ENCODE measurements at places on chromosomes 5 and 9.

- DNase-seq = no peak
These were observed 38.9 kb downstream of the JADE2 start for GRCh38 chr5:134564396-134564795.

DNA sequence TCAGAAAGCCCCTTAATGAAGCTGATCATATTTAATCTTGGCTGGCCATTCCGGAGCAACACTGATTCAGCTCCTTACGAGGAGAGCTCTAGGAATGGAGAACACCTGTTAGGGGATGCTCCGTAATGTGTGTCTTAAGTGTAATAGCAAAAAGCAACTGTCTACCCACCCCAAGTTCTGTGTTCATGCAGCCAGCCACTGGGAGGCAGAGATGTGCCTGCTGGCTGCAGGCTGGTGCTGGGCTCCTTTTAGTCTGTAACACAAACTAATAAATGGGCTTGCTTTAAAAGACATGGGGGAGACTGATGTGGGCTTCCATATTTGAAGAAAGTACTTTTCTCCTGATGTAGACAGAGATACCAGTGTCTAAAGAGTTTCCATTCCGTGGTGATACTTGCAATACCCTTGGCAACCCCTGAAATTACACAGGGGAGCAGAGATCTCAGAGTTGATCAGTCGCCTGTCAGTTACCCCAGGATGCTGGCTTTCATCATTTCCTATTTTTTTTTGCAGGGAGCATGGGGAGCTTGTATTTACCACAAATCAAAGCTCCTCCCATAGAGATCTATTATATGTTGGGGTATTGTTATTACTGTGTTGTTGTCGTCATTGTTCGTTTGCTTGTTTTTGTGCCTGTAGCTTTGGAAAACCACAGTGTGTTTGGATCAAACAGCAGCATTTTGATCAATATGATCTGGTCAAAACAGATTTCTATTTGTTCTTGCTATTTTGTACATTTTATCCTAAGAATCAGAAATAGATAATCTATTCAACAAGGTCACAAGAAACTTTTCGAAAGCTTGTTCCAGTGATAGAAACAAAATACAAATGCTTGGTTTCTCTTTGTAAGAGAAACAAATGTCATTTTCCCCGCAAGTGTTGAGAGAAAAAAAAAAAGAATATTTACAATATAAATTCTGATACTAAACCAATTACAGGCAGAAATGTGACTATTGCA lies 65.8 kb downstream of the MTX3 start:
- no peak for DNase-seq

DNA sequence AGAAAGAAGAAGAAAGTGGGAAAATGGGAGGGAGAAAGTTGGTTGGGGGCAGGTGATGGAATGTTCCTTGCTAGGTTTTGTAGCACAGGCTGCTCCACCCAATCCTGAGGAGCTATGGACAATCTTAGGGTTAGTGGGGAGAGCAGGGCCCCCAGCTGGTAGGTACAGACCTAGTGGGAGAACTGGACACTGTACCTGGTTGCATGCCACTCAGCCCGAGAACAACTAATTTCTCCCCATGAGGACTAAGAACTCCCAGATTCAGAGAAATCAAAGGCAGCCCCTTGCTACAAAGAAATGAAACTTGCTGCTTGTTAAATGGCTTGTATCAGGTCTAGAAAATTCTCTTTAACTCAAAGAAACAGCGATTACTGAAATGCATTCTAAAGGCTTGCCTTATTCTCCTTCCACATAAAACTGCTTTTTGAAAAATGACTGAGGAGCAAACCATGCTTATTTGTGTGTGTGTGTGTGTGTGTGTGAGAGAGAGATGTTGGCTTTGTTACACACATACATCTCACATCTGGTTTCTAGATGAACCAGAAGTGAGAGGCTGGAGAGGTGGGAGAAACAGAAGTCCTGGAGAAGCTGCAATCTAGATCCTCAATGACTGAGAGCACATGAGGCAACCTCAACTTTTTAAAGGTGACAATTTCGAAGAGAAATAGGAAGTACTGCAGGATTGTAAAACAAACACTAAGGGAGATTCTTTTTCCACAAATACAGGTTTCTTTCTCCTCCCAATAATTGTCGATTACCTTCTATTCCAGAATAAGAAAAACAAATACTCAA lies 28.9 kb downstream of the FYB1 start:
- DNase-seq = no peak

DNA sequence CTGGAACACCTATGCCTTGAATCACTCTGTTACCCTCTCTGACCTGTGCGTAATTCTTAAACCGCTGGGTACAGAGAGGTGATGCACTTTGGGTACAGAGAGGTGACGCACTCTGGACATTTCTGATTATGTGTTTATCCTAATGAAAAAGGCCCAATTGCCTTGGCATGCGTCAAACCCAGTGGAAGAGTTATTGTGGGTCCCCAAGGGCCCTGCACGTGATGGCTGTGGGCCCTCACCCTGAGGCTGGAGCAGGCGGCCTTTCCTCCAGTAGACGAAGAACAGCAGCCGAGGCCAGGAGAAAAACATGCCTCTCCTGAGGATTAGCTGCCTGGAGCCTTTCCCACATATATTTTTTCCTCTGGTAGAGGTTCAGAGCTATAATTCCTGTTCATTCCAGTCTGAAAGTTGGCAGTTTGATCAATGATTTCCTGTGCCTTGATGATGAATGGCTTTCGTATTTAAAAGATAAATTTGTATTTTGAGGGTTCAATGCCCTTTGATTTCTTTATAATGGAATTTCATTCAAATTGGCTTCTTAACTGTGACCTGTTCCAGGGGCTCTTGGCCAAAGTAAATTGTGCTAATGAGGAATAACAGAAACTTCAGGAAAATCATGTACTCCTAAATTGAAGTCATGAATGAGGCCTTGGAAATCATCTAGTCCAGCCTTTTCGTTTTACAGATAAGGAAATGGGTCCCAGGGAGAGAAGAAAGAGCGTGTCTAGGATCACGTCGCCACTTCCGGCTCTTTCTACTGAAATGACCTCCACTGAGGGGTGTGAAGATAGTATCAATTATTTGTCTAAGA lies 22.8 kb downstream of the ACER2 start:
- DNase-seq = no peak

- DNase-seq = no peak
These were observed 19.3 kb upstream of the HSPA9 start for GRCh38 chr5:138594305-138595058.

DNA sequence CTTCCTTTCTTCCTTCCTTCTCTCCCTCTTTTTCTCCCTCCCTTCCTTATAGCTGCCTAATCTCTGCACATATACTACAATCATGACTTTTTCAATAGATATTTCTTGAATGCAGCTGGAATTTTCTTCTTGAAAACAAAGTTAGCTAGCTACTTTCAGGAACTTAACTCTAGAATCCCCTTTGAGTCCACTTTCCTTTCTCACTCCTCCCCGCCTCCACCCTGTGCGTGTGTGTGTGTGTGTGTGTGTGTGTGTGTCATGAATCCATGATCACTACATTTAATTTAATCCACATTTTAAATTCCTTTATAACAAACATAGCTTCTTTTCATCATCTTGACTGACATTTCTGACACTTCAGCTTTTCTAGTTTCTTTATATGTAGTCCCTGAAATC lies 167.5 kb upstream of the KLF9 start:
- DNase-seq = no peak

- no peak for DNase-seq
These were observed 148.5 kb downstream of the KIAA0825 start for GRCh38 chr5:94469894-94470329.

- no peak for DNase-seq
These were observed 605.0 kb downstream of the RAB3C start for GRCh38 chr5:59187857-59188256.

DNA sequence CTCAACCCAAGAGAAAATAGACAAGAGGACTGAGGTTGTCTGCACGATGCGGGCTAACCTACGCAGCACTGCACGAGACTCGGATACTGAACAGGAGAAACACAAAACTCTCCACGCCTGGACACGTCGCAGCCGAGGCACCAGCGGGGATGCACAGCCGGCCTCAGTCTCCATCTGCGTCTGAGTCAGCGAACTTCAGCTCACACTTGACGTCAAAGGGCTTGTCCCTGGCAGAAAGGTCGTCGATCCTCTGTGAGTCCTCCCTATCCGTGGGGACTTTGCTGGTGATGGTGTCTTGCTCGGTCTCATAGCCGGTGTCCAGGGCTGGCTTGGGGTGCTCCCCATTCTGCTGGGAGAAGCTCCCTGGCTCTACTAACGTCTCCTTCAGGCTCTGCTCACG lies 60.2 kb downstream of the SECISBP2 start:
- DNase-seq = no peak

DNA sequence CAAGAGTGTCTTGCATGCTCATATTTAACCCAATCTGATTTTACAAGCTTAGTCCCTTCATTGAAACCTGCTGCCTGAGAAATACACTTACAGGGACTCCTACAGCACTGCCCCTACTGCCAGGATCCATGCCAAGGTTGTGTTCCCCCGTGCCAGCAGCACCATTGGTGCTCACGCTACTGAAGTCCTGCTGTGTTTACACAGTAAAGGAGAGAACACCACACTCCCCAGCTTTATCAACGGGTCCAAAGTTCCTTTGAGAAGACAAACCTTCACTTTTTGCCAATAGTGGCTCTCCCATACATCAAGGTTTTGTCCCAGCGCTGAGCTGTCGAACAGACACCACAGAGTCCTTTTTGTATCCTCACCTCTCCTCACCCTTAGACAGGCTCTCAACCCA lies 155.1 kb upstream of the WWC1 start:
- DNase-seq = no peak

DNA sequence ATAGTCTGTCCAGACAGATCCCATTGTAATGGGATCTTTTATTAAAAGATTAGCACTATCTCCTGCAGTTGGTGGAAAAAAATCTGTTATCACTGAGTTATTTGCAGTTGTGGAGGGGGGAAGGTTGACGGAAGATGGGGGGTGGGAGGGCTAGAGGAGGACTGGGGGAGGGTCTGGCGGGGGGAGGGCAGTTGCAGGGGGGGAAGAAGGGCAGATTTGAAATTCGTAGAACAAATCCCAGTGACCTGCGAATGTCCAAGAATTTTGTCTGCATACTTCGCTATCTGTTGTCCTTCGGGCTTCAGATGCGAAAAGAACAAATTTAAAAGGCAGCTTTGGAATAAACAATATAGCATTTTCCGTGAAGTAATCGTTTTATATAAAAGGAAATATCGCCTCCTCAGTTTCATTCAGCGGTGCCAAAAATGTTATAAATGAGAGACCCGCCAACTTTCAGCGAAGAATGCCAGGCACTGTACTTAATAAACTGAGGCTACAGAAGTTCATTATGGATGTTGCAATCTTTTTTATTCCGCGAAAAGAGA lies 1.3 kb upstream of the FST start:
- DNase-seq = no peak

- DNase-seq = no peak
These were observed 127.1 kb downstream of the ANKRD18B start for GRCh38 chr9:33651125-33651524.

- DNase-seq = no peak
These were observed 49.7 kb downstream of the NTNG2 start for GRCh38 chr9:132211570-132211969.

DNA sequence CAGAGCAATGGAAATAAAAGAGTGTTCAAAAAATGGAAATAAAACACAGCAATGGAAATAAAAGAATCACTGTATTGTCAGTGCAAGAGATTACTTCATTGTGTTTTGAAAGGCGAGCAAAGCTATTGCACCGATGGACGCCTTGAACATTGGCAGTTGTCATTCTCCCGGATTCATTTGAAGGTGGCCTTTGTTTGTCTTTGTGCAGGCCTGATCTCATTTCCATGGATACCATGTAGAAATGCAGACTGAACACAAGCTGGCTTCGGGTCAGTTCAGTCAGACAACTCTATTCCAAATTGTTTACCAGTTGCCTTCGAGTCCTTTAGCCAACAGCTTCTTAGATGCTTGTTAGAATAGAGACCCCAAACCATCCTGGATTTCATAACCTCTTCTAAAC lies 8.3 kb downstream of the ITGA2 start:
- no peak for DNase-seq

All from stimulated activated CD8-positive, alpha-beta memory T cell treated with anti-CD3 and anti-CD28 coated beads, Interleukin-2, amount 100 ng/mL, for 1 hour (primary cell).